ENCODE measurements at places on chromosomes 5 and 9.

- DNase-seq = no peak
Observed at GRCh38 chr5:12357626-12358025, 453.4 kb upstream of the CTNND2 start.

DNA sequence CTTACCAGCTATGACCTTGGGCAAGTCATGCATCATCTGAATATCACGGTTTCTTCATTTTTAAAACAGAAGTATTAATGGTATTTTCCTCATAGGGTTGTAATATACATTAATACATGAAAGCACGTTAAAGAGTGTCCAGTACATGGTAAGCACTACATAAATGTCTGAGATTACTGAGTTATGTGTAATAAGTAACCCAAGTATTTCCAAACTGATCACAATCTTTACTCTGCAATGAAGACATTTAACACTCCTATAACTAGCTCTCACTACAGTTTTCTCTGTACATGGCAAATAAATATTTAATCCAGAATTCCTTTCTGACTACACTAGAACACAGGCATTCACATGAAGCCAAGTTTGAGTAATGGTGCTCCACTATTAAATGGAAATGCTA is 4.0 kb downstream of the GLDC start:
- no peak for DNase-seq

- DNase-seq = no peak
Observed at GRCh38 chr5:129441096-129441495, 19.0 kb upstream of the ADAMTS19 start.

DNA sequence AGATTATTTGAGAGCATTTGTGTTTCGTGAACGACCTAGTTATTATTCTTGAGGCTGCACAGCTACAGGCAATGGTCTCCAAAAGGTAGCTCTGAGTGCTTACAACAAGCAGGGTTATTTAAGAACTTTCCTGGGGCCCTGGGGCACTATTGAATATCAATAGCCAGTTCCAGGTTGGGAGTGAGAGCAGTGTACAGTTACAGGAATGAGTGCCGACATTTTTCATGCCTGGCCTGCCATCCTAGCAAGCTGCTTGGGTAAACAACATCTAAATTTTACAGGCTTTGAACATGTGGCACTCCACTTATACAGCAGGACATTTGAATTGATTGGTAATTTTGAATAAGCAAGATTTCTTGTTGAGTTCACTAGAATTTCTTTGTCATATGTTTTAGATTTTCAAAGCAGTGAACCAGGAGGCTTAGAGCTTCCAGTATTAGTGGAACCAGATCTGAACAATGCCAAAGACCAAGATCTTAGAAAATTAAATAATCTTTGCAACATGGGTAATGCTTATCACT is 171.9 kb upstream of the GDNF start:
- DNase-seq = no peak

DNA sequence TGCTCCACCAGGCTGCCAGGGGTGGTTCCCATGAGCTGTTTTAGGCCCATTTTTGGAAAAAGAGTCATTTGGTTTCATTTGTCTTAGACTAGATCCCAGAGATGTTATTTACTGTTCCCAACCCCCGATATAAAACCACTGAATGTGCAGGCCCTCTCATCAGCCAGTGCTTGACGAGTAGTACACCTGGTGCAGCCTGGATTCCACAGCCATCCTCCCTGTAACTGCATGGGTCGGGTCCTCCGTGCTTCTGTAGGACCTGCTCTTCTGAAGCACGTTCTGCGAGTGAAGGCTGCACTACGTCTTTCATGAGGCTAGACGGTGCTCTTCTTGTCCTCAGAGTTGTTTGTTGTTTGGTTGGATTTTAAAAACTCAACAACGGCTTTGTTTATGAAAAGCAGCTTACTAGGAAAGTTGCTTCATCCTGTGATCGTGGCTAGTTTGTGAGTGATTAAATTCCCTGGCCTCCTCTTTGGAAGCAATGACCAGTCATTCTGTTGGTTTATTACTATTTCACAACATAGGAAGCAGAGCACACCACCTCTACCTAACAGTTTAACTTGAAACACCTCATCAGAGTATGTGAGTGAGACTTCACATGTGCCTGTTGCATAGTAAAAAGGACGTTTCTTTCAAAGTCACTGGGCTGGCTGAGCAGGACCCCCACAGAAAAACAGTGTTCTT is 135.2 kb downstream of the AOPEP start:
- DNase-seq = no peak

- DNase-seq = no peak
Observed at GRCh38 chr5:80797428-80798024, 142.7 kb upstream of the DHFR start.

DNA sequence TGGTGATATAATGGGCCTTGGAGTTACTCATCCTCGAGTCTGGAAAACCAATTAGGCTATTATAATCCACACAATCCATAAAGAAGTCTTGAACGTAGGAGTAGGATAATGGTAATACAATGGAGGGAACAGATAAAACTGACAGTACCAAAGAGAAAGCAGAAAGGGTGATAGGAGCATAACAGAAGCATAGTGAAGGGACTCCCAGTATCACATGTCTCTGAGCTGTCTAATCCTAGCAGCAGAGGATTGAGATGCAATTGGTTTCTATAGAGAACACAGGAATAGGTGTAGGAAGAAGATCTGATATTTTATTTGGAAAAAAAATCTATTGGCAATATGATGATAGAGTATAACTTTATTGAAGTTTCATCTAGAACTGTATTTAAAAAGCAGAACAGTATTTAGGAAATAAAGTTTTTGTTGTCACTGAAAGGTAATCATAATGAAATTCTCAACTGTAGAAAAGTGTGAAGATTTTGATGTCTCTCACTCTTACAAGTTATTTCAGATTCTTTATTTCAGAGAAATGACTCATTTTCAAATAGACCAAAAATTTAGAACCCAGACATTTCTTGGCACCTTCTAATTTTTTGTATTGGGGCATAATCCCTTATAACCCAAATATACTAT is 25.4 kb downstream of the SRFBP1 start:
- no peak for DNase-seq

GRCh38 chr9:110443146-110443865 is 105.6 kb upstream of the TXNDC8 start:
- DNase-seq = no peak

DNA sequence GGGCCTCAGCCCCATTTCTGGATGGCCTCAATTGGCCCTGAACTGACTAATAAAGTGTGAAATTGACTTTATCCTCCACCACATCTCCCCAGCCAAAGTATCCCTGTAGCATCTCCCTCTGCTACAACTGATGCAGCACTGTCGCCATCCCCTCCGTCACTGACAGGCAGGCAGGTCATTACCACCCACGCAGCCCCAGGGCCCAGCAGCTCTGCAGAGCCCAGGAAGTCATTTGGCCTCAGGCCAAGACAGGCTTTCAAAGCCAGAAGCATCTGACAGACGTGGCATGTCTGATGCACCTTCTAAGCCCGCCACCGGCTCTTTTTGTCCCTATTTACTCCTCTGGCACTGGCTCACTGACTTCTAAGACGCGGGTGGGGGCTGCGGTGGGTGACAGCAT is 65.3 kb downstream of the ARHGEF37 start:
- no peak for DNase-seq

DNA sequence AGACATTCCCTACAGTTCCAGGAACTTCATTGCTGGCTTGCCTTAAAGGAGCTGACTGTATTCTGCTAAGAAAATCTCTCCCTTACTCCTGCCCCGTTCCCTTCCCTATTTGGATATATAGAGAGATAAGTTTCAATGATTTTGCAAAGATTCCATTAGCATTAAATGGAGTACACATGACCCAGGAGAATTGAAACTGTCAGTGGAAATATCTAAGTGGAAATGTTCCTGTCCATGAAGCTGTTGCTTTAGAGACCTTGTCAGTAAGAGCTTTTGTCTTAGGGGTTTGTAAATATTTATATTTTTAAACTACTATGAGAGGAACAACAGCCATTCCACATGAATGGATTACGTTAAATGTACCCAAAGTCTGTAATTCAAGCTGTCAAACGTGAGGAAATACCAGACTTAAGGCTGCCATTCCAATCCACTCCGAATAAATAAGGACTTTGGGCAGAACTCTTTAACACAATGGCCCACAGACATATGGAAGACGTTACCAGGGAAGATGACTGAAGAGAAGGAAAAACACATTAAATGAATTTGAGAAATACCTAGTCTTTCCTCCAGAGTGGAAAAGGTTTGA is 387.1 kb upstream of the PAPPA start:
- DNase-seq = no peak

DNA sequence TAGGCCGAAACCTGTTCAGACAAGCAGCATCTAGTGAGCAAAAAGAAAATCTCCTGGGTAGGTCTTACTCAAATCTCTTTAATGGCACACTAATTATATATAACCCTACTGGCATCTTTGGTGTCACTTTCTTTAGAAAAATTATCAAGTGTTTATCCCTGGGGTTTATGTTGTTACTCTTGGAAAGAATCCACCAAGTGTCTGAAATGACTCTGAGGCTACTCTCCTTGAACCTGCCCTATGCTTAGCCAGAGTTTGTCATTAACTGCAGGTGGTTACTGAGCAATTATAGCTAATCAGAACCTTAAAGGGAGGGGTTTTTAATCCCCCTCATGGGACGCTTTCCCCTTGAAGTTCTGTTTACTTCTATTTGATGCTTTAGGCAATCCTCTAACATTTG is 381.9 kb downstream of the PLK2 start:
- DNase-seq = no peak
